Ecto neural progenitor cell (in vitro differentiated cells): ENCODE measurements at places on chromosomes 13 and 19.

- no peak for DNase-seq
These were observed 833 bp downstream of the GAMT start for GRCh38 chr19:1400281-1401137.

GRCh38 chr13:79404985-79405384, 1.1 kb downstream of the RBM26 start:
- no peak for DNase-seq

DNA sequence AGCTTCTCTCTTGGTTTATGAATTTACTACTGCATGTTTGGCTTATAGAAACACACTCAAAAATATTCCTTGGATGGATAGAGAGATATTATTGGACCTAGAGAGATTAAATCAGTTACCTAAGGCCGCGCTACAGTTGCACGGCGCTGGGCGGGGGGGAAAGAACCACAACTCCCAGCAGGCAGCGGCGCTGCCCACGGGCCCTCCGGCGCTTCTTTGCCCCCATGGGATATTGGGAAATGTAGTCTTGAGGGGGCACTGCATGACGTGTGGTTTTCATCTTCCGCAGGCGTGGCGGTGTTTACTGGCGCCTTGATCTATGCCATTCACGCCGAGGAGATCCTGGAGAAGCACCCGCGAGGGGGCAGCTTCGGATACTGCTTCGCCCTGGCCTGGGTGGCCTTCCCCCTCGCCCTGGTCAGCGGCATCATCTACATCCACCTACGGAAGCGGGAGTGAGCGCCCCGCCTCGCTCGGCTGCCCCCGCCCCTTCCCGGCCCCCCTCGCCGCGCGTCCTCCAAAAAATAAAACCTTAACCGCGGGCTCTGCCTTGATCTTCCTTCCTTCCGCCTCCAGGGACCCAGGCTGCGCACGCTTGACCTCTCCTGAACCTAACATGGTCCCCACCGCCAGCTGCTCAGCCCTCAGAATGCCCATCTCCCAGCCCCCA, 4.8 kb downstream of the EMP3 start:
- DNase-seq: peak; percentile 89

DNA sequence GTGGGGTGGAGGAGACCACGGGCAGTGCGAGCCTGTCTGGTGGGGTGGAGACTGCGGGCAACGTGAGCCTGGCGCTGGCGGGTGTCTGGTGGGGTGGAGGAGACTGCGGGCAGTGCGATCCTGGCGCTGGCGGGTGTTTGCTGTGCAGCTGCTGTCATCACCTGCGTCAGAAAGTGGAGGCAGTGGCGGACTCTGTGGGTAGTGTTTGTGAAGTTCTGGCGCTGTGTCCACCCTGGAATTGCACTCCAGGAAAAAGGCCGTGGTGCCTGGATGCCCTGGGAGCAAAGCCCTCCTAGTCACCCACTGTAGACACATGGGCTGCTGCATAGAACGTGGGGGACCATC, 6.2 kb downstream of the TEX29 start:
- no peak for DNase-seq

- no peak for DNase-seq
These were observed 58.5 kb upstream of the ZDHHC20 start for GRCh38 chr13:21517576-21517975.

DNA sequence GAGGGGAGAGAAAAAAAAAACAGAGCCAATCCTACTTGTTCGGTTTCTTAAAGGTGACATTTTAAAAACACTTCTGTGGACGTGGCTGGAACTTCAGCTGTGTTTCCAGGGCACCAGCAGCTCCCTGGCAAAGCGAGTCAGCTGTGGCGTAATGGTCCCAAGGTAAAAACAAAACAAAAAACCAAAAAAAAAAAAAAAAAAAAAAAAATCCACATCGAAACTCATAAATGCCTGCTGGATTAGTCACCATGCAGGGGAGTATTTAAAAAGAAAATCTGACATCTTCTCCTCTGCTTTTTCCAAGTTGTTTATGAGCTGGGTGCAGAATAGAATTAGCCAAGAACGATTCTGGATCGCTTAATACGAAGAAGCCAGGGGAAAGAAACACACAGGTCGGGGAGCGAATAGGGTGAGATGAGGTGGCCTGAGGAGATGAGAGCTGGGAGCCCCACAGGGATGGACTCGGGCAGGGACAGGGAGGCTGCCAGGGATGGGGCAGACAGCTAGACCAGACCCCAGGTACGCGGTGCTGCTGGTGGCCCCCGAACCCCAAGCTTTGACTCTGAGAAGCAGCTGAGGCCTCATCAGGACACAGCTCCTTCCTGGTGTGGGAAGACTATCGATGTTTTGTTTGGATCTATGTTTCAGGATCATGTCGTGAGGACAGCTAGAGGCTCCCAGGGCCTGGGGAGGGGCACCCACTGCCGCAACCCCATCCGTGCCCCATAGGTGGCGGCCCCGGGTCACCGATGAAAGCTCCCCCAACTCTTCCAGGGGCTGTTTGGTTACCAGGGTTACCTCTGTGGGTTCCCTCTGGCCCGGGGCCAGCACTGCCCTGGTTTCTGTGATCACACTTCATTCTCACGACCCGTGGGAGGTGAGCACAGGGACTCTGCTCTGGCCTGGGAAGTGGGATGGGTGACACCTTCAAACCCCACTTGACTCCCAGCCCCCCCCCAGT, 3.1 kb upstream of the CTXN1 start:
- peak; percentile 75 for DNase-seq

DNA sequence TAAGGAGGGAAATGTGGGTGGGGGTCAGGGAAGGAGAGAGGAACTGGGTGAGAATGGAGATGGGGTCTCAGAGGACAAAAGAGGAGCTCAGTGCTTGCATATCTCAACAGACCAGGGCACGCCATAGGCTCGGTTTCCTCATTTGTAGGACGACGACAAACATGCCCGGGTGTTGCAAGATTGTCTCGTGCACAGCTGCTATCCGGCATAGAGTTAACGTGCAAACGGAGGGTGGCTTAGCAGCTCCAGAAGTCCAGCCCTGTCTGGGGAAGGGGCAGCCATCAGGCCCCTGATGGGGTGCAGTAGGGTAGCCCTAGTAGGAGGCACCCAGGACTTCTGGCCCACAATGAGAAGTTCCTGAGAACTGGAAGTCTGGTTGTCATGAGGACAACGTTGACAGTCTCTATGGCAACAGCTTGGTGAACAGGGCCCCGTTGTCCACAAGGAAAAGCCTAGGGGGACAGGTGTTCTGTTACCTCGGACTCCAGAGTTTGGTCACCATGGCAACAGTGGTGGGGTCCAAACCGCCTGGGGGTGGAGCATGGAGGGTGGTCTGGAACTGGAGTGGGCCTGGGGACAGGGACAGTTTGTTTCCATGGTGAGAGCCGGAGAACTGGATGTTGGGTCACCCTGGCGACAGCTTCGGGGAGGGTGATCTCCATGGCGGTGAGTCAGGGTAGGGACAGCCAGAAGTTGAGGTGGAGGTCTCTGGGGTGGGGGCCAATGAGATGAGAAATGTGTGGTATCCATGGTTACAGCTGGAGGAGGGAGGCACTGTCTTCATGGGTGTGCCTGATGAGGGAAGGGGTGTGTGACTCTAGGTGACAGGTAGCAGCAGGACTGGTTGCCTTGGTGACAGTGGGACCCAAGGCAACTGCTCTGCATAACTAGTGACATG, 16.8 kb downstream of the TM6SF2 start:
- DNase-seq: no peak

DNA sequence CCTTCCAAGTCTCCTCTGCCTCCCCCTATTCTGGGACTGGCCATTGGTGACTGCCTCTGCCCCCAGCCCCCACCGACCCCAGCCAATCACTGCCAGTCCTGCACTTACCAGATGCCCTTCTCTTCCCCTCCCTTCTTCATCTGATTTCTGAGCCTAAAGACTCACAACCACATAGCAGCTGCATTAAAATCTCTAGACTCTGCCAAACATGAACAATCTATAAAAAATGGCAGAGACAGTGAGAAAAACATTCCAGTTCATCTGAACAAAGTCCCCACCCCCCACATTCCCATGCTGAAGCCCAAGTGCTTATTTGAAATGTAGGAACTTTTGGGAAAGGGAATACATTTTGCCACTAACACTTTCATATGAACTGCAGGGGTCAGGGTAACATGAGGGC, 60.8 kb downstream of the KCTD12 start:
- no peak for DNase-seq

- peak; percentile 81 for DNase-seq
These were observed 374.0 kb downstream of the IRS2 start for GRCh38 chr13:109412283-109412901.

DNA sequence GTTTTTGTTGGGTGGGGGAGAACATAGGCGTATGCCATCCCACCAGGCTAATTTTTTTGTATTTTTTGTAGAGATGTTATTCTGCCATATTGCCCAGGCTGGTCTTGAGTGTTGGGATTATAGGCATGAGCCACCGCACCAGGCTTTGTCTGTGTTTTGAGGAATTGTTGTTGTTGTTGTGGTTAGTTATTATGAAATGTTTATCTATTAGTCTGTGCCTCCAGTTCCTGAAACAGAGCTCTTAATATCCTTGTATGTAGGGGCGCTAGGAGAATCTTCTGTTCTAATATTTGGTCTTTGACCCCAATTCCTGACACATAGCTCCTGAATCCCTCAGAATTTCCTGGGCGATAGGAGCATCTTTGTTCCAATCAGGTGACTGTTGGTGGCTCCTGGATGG, 5.6 kb upstream of the LATS2 start:
- DNase-seq: no peak

- no peak for DNase-seq
These were observed 13.2 kb upstream of the AKAP11 start for GRCh38 chr13:42258747-42259146.

DNA sequence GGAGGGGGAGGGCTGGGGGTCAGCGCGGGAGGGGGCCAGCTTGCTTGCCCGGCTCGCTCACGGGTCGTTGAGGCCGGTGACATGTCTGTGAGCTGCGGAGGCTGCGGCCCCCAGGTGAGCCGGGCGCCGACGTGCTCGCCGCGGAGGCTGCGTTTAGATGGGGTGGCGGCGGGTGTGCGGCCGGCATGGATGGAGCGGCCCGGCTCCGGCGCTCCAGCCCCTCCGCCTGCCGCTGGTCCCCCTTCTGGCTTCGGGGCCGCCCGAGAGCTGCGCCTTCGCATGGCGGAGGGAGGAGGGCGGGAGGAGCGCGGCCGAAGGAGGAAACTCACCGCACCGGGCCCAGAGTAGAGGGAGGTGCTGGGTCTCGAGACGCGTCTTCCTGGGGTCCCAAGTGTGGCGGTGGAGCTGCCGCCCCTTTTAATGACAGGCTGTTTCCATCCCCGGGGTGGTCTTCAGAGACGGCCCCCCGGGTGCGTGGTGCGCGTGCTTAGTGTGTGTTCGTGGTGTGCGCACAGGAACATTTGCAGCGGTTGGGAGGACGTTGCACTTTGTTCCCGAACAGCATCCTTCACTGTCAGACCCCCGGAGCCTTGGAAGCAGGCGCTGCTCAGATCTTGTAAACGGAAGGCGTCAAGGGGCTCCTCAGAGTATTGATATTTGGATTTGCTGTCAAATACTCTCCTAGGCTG, at the start of gene AKAP11:
TSS of gene AKAP11 (plus strand) at position 38 of the 689 bp plus-strand sequence. CDS start 14,197 bp downstream, outside the sequence.
- DNase-seq: peak; percentile 79

GRCh38 chr13:98345107-98345935, 168.3 kb upstream of the RNF113B start:
- no peak for DNase-seq

- DNase-seq: peak; percentile 66
These were observed 659 bp downstream of the GNA11 start for GRCh38 chr19:3094601-3095440.

DNA sequence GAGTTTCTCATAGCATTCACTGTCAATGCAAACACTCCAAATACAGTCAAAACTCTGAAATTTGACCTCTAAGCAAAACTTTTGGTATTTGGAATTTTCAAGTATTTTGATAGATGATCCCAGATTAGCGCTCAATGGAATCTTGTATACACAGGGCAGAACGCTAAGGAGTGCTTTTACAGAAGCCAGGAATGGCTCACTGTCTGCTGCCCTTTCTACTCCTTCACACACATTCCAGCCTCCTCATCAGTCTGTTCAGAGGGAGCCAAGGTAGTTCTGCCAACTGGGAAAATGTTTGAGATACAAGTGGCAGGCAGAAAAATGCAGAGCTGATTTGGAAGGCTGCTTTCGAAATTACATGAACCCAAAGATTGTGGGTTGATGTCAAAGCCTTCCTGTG, 4.4 kb upstream of the STARD13 start:
- no peak for DNase-seq

DNA sequence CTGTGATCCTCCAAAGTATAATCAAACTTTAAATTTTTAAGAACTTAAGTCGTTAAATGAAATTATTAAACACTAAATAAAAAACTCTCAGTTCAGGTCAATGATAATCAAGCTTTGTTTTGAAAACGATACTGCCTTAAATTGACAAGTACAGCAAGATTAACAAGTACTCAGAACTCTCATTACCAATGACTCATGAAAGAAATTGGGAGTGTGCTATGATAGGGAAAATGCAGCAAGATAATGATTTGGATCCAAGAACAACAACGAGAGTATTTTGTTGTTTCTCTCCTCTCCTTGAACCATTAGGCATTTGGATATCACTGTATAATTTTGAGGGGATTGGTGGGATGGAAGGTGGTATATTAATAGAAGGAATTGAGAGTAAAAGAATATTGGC, 10.2 kb downstream of the N4BP2L2 start:
- DNase-seq: no peak

DNA sequence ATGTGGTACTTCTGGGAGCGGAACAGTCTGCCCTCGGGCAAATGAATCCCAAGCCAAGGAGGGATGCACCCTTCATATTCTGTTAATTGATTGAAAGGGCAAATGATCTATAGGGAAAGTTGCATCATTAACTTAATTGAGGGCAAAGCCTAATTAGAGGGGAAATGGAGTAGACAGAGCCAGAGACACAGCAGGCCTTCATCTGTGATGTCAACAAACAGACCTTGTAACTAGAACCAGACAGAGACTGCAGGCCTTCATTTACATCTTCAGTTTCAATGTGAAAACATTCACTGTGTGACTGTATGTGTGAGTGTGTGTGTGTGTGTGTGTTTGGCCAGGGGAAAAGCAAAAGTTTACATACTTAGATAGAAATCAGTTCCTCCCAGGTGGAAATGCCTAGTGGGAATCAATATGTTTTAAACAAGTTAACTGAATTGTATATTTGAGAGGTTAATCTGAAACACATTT, 126.4 kb downstream of the SPRY2 start:
- no peak for DNase-seq

DNA sequence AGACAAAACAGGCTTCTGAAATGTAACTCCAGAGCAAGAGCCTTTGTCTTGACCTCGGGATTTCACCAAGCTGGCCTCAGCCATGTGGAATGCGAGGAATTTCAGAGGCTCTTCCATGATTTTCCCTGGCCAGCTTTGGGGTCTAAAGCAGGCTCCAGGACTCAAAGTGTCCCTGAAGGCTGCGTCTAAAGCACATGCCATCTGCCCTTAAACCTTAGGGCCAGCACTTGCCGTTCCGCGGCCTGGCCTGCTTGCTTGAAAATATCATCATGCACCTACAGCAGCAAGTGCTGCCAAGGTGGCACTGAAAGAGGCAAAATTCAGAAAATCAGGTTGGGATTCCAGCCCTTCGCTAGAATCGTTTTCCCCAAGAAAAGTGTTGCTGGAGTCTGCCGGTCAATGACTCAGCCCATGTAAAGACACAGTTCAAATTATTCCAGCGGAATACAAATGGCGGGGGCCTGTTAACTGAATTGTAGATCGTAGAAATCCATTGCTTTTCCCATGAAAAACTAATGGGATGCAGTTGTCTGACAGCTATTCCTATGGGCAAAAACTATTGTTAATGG, 105.7 kb upstream of the RAP2A start:
- DNase-seq: peak; percentile 78

GRCh38 chr13:103876571-103876970, 810.4 kb upstream of the SLC10A2 start:
- no peak for DNase-seq
